ENCODE measurements at places on chromosomes 16 and 17.
A peak's percentile ranks its signal among the peaks of the same experiment; 100 is the strongest.

DNA sequence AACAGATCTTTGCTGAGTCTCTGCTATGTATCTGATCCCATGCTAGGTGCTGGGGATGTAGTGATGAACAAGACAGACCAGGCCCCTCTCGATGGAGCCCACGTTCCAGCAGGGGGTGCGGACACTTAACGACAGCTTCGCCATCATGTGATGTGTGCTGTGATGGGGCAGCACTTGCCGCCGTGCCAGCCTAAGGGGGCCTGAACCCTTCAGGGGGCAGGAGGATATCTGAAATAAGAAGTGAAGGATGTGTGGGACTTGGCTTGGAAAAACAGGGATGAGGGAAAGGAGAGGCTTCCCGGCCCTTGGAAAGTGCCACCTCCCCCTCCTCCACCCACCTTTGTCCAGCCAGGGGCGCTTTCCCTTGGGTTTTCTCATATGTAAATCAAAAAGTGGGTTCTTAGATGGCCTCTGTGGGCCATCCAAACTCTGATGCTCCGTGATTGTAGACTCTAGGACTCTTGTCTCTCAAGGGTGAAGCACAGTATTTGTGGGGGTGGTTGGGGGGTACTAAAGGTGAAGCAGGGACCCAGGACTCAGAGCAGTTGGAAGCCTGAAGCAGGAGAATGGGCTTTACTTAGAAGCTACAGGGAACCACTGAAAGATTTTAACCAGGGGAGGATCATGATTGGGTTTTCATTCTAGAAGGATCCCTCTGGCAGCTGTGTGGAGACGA, 4.0 kb upstream of the DLX3 start:
- no peak for DNase-seq

- no peak for DNase-seq
Measured at GRCh38 chr16:68117884-68118283, 32.7 kb downstream of the NFATC3 start.

DNA sequence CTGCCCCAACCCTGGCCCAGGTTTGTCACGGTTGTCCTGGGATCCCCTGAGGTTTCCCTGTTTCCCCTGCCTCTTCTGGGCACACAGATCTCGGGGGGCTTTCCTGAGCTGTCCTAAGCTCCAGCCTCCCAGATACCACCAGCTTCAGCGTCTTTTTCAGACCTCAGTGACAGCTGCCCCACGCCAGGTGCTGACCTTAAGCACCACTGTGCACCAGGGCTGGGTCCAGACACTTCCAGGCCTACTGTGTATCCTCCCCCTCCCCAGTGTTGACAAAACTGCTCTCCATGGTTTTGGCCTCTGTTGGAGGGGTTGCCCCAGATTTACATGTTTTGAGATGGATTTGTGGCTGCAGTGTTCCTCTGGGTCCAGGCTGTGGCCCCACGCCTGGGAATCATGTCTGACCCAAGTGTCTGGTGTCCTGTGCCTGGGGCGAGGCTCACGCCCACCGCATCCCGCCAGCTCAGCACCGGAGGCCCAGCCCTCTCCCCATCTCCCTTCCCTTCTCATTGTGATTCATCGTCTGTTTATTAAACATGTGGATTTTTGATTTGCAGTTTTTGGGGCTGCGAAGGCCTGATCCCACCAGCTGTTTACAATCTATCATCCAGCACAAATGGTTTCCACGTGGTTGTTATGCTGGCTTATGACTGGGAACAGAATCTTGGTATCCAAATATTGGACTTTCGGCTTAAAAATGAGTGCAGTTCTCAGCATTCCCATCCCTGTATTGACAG, 82.1 kb downstream of the METRNL start:
- DNase-seq: no peak

GRCh38 chr16:4419402-4419959, 3.1 kb upstream of the CORO7 start:
- no peak for DNase-seq

DNA sequence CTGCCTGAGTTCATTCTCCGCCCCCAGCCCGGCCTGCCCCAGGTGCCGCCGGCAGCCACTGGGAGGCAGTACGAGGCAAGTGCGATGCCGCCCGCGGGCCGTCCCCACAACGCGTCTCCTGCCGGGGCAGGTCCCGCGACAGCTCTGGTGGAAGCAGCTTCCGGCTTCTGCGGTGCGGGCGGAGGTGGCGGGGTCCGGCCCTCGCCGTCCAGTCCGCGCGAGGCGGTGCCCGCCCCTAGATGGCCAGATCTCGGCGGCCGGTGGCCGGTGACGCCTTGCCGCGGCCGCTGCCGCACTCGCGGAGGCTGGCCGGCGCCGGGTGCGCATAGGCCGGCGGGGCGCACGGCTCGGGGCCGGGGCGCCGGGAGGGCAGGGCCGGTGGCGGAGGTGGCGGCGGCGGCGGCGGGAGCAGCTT, 1.8 kb downstream of the GJD3 start:
- DNase-seq: peak; percentile 79

DNA sequence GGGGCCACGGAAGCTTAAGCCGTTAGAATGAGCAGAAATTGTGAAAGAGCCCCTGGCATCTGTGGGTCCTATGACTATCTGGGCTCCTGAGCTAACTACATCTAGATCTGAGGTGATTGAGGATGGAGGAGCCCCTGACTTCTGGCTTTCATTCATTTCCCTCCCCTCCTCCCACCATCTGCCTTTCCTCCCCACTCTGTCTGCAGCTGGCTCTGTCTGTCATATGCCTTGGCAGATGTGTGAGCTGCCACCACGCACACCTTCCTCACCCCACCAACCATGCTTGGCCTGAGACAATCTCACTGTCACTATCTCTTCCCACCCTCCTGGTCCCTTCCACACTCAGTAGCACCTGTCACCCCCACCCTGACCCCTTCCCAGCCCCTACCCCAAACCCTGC, 5.1 kb downstream of the CD300E start:
- DNase-seq: no peak

- no peak for DNase-seq
Measured at GRCh38 chr17:81059026-81059425, 24.1 kb downstream of the BAIAP2 start.

DNA sequence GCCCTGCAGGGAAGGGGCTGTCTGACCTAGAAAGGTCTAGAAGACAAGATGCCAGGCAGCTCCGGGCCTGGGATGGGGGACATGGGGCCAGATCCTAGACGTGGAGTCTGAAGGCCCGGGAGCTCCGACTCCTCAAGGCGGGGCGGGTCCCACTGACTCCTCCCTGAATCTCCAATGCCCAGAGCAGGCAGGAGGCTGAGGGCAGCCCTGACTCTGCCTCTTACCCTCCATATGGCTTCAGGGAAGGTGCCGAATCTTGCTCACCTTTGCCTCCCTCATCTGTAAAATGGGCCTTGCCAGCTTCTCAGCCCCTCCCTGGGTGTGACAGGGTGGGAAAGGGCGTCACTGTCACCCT, 14.8 kb downstream of the VASN start:
- no peak for DNase-seq

DNA sequence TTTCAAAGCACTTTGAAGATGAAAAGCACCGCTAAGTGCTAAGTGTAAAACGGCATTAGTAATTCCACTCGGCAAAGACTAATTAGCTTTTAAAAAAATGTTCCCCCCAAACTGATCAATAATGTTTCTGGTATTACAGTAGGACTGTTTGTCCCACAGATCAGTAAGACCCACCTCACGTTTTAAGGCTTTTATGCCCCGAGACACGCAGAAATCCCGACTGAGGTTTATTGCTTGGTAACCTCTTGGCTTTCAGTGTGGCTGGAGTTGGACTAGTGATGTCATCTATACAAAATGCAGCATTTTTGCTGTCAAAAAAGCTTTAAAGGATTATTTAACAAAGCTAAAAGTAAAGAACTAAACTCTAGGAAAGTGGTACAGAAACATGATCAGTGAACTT, 414.6 kb upstream of the PSMD7 start:
- no peak for DNase-seq

GRCh38 chr16:83533193-83533592, 274.6 kb upstream of the HSBP1 start:
- no peak for DNase-seq

DNA sequence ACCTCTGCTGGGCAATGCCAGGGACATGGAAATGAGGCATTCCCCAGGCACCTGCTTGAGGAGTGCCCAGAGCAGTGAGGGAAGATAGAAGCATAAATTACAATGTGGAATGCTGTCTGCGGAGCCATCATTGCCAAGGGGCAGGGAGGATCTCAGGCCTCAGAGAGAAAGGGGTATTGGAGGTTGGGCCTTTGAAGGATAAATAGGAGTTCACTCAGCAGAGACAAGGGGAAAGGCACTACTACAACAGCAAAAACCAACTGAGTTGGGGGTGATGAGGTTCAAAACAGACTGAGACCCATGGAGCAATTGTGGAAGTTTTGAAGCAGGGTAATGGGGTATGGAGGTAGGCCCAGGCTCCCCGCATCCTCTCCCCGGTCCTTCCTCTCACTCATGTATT, 32.8 kb downstream of the SREBF1 start:
- DNase-seq: no peak

DNA sequence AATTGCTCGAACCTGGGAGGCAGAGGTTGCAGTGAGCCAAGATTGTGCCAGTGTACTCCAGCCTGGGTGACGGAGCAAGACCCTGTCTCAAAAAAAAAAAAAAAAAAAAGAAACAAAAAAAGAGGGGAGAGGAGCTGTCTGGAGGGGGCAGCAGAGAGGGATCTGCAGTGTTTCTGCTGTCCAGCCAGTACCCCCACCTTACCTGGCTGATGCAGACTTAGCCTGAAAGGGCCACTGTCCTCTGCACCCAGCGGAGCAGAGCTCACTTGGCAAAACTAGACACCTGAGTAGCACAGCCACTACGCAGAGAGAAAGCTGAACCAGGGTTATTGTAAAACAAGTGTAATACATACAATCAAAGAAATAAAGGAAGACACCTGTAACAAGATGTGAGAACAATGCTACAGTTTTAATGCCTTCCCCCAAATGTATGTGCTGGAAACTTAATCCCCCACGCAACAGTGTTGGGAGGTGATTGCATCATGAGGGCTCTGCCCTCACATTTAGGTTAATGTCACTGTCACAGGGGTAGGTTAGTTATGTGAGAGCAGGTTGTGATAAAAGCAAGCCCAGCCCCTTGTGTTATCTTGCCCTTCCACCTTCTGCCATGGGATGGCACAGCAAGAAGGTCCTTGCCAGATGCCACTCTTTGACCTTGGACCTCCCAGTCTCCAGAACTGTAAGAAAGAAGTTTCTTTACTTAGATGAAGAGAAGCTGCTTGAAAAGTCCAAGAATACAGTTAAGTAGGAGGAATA, 211.2 kb downstream of the RPTOR start:
- no peak for DNase-seq

DNA sequence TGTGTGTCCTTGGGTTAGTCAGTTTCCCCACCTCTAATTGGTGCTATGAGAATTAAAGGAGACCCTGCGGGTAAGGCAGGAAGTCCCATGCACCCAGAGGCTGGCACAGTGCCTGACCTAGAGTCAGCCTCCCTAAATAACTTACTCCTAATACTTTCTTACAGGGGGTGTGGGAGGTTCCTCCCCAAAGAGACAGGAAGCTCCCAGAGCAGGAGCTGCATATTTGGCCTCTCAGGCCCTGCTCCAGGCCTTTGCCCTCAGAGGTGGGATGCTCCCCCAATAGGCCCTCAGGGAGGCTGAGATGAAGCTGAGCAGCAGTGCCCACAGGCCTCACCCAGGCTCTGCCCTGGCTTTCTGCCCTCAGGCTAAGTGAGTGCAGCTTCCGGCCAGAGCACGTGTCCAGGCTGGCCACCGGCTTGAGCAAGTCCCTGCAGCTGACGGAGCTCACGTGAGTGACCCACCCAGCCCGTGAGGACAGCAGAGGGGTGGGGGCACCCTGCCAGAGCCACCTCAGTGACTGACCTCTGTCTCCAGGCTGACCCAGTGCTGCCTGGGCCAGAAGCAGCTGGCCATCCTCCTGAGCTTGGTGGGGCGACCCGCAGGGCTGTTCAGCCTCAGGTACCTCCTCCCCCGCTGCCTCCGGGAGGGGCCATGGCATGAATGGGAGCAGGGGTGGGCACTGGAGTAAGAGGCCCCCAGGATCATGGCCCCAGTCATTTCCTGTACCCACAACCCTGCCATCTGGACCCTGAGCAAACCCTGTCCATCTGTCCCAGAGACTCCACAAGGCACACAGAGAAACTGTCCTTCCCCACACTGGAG, 31.1 kb upstream of the CPNE2 start:
- no peak for DNase-seq

- no peak for DNase-seq
Measured at GRCh38 chr16:84294531-84295142, at the start of gene WFDC1. Gene WFDC1, plus strand, starts transcription at chr16:84294878. Its CDS starts 94 bp downstream, at chr16:84294972.

GRCh38 chr17:56762988-56763387, 70.7 kb downstream of the C17orf67 start:
- no peak for DNase-seq

DNA sequence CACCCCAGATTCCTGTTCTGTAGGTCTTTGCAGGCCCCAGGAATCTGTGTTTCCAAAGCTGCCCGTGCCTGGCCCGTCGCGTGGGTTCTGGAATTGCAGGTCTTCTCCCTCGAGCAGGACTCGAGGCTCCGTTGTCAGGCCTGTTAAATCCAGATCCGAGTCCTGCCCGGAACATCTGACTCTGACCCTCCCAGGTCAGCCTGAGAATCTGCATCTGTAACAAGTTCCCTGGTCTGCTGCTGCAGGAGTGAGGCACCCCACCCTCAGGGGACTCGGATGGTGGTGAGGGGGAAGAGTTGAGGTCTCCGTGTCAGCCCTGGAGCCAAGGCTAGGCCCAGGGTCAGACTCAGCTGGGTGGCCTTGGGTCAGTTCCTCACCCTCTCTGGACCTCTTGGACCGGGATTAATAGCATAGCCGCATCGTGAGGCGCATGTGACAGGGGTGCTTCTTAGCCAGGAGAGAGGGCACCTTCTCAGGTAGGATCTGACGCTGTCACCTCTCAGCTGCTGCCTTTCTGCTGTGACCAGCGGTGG, 8.8 kb downstream of the SPIRE2 start:
- no peak for DNase-seq

GRCh38 chr16:12120217-12120981, 143.9 kb downstream of the SNX29 start:
- DNase-seq: peak; percentile 16

DNA sequence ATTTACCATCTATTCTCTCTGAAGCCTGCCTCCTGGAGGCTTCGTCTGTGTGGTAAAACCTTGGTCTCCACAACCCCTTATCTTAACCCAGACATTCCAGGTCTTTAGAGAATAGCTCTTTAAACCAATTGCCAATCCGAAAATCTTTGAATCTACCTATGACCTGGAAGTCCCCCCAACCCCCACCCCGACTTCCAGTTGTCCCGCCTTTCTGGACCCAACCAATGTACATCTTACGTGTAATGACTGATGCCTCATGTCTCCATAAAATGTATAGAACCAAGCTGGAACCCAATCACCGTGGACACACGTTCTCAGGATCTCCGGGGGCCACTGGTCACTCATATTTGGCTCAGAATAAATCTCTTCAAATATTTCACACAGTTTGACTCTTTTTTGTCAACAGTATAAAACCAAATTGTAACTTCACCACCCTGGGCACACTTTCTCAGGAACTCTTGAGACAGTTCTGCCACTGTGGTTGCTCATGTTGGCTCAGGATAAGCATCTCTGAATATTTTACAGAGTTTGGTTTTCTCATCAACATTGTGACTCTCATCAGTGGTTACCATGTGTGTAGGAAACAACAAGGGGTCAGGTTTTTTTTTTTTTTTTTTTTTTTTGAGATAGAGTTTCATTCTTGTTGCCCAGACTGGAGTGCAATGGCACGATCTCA, 18.1 kb upstream of the DNAH17 start:
- no peak for DNase-seq

- no peak for DNase-seq
Measured at GRCh38 chr17:44105941-44106340, 17.5 kb downstream of the HDAC5 start.

GRCh38 chr17:73634629-73635028, 9.6 kb downstream of the SDK2 start:
- no peak for DNase-seq

All from pancreas (tissue), 10 donors.